Regular cardiac myocyte (primary cell): ENCODE measurements at places on chromosomes 1 and 21. TPM values are rescaled to one million over a fixed set of nuclear protein-coding genes. Genes with fewer than 3 reads are reported as not detected.

INKA2 gene
- total RNA-seq: 30.2 and 30.7 TPM in 2 replicates

GBP1 gene
- total RNA-seq: 11.5 and 22.3 TPM in 2 replicates

ATP1A4 gene
- total RNA-seq: under 0.01 TPM in 1 of 2 replicates, not detected in the other

KCNQ4 gene
- 0.19 and 0.28 TPM in 2 replicates for total RNA-seq

SPRR3 gene
- total RNA-seq: not detected in 2 replicates

PRDM16 gene
- total RNA-seq: 0.96 and 1.1 TPM in 2 replicates

SKI gene
- total RNA-seq: 19.7 and 29.9 TPM in 2 replicates

MMP23B gene
- 8.1 and 10.7 TPM in 2 replicates for total RNA-seq

NTRK1 gene
- total RNA-seq: 0.77 and 1.1 TPM in 2 replicates

C2CD4D gene
- total RNA-seq: not detected in 2 replicates

CFAP107 gene
- total RNA-seq: not detected in 2 replicates

EFNA3 gene
- total RNA-seq: 0.77 and 3.1 TPM in 2 replicates
